ENCODE measurements at places on chromosomes 16 and 17. TPM values are rescaled to one million over a fixed set of nuclear protein-coding genes. Genes with fewer than 3 reads are reported as not detected.

DNA sequence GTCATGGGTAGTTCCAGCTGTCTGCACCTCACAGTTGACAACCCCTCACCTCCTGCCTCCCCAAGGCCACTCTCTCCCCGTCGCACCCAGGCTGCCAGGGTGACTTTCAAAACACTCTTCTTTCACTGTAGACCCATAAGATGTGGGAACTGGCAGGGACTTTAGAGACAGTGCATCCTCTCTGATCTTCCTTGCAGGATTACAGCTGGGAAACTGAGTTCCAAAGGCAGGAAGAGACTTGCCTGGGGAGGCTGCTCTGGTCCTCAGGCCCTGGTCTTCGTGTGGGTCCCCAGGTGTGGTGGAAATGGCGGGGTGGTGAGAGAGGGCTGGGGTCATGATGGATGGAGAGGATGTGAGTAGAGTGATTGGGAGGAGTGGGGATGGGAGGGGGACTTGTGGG is 21.9 kb upstream of the NKD1 start:
- no peak for DNase-seq

DNA sequence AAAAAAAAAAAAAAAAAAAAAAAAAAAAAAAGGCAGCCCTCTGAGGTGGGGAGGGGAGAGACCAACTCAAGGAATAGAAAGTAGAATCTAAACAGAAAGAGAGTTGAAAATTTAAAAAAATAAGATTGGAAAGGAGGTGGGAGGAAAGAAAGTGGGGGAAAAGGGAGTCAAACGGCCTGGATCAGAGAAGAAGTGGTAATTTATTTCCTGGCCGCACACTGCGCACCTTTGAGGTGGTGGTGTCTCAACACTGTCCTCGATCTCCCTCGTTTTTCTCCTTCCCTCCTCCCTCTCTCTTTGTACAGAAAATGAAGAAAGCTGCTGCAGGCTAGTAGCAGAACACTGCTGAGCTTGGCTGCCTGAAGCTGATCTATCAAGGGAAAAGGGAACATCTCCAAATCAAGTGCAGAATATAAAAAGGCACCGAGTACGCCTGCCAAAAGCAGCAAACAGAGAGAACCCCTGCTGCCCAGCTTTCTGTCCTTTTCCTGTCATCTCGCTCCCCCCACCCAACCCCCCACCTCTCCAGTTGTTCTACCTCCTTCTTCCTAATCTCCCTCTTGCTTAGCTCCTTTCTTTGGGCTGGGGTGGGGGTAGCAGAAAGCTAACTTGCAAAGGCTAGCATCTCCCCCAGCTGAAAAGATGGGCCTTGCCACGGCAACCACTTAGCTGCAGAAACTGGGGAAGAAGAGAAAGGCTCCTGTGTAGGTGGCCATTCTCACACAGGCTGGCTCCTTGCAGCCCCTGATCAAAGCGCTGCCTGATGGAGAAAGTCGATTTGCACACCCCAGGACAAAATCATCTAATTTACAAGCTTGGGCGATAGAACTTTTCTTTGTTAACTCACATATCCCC is 22.5 kb downstream of the AXIN2 start:
- DNase-seq: no peak

KRTAP9-9 gene
- polyA plus RNA-seq: not detected

DNA sequence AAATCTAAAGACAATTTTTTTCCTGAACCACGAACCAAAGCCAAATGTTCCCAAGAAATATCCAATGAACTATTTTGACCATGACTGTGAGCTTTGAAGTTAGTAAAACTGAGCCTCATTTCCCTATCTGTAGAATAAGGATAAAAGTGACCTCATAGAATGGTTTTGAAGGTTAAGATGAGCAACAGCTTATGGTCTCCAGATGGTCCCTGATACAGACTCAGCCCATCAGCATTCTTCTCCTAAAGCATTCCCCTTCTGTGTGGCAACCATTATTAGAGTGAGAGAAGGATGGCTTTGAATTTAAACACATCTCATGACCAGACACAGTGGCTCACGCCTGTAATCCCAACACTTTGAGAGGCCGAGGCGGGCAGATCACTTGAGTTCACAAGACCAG is 70.1 kb downstream of the COPRS start:
- no peak for DNase-seq

ABCC6 gene
- polyA plus RNA-seq: 17.7 TPM

DNA sequence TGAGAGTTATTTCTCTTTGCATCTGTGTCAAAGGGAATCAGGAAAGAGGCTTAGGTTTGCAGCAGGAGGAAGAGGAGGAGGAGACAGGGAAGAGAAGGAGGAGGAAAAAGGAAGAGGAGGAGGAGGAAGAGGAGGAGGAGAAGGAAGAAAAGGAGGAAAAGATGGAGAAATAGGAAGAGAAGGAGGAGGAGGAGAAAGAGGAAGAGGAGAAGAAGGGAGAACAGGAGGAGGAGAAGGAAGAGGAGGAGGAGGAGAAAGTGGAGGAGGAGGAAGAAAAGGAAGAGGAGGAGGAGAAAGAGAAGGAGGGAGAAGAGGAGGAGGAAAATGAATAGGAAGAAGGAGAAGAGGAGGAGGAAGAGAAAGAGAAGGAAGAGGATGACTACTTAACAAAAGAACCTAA is 459.1 kb downstream of the GRIN2A start:
- no peak for DNase-seq

ARRB2 gene
- 30.2 TPM for polyA plus RNA-seq

DNA sequence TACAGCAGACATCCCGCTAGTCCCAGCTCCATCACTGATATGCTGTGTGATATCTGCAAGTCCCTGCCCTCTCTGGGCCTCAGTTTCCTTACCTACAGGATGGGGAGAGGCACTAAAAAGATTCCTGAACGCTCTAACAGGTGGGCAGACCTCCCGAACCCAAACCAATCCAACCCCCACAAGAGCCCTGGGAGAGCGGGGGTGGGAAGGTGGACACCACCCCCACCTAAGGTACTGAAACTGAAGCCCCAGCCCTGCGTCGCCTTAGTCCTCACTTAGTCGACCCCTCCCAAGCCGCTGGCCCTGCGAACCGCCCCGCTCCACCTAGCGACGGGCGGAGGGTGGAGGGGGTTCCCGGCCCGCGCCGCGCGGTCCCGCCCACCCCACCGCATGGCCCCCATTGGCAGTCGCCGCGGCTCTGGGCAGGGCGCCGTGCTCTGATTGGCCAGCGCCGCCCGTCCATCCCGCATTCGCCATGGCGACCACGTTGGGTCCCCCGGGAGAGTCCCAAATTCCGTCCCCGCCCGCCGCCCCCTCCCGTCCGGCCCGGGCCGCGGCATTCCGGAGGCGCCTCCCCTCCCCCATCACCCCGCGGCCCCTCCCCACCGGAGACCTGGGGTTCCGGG is 578 bp downstream of the CCDC102A start:
- peak; percentile 80 for DNase-seq

TBC1D3E gene
- not detected for polyA plus RNA-seq

DNA sequence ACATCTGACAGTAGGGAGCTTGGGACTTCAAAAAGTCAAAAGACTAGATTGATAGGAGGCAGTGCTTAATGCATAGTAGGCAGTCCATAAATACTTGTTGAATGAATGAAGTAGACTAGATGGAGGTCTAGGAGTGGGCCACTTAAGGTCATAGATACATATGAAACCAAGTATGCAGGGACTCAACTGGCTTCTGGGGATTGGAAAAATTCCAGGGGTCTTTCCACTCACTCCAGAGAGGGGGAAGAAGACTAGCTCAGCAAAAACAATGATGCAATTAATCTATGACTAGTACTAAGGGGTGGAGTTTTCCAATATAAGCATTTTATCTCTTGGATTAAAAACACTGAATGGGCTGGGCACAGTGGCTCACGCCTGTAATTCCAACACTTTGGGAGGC is 298.3 kb upstream of the XYLT1 start:
- DNase-seq: no peak

CEP112 gene
- 16.7 TPM for polyA plus RNA-seq

DNA sequence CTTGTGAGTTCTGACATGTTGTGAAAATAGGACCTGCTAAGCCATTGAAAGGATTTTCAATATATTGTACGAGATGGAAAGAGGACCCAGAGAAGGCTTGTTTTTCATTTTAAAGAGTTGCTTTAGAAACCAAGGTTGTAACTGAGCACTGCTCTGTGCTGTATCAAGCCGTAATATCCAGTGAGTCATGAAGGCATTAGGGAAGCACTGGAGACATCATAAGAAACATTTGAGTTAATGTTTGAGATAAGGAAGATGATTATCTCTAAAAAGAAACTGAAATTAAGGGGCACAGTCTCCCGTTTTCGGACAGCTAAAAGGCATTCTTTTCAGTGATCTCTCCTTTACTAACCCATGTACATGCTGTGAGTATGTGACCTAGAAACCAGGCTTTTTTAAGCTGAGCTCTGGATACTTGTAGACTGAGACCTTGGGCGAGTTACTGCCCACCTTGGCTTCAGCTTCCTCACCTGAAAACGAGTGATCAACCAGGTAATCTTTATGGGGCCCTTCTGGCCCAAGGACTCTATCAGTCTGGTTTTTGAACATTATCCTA is 149.2 kb upstream of the TBX2 start:
- no peak for DNase-seq

- DNase-seq: no peak
Measured at GRCh38 chr16:51154271-51155171, 3.5 kb upstream of the SALL1 start.

DNA sequence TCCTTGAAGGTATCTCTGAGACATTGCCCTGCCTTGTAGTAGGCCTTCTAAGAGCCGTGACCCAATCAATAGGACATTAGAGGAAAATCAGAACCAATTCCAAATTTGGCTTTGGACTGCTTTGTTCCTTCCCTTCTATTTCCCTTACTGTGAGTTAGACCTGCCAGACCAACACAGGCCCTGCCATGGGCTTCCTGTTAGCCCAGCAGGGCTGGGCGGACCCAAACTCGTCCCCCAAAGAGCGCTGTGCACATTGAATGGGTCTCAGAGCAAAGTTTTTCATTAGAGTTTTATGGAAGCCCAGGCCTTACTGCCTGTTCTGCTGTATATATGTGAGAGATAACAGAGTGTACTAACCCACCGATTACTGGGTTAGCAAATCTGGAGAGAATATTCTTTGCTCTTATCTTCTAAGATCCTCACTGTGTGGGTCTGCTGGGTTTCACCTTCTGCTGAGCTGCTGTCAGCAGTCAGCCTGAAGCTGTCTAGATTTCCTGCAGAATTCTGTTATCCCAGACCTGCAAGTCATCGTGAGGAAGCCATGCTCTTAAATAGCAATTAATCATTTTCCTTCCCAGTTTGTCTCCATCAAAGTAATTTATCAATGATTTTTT is 5.7 kb downstream of the ARHGAP44 start:
- DNase-seq: no peak

ATP6V0A1 gene
- 54.7 TPM for polyA plus RNA-seq

GRCh38 chr17:65359016-65359415 is 202.4 kb downstream of the AXIN2 start:
- no peak for DNase-seq

DNA sequence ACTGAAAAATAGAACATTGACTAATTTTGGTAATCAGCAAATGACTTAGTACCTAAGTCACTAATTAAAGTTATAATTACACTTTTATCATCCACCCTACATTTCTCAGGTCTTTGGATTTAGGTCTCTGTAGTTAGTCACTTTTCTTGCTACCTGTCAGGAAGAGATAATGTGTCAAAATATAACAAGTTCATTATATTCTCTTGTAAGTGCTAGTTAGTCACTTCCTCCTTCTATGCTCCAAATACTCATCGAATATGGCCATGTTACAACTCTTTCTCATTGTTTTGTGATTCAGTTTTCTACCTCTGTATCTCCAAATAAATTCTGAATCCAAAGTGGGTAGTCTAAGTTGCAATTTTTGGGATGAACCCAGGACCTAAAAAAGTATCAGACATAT is 163.5 kb upstream of the KIF2B start:
- DNase-seq: no peak

GRCh38 chr17:1354030-1354429 is 46.0 kb downstream of the YWHAE start:
- DNase-seq: no peak

ARHGDIG gene
- polyA plus RNA-seq: 1.9 TPM

- no peak for DNase-seq
Measured at GRCh38 chr16:68287276-68288251, 23.2 kb downstream of the SLC7A6OS start.

DNA sequence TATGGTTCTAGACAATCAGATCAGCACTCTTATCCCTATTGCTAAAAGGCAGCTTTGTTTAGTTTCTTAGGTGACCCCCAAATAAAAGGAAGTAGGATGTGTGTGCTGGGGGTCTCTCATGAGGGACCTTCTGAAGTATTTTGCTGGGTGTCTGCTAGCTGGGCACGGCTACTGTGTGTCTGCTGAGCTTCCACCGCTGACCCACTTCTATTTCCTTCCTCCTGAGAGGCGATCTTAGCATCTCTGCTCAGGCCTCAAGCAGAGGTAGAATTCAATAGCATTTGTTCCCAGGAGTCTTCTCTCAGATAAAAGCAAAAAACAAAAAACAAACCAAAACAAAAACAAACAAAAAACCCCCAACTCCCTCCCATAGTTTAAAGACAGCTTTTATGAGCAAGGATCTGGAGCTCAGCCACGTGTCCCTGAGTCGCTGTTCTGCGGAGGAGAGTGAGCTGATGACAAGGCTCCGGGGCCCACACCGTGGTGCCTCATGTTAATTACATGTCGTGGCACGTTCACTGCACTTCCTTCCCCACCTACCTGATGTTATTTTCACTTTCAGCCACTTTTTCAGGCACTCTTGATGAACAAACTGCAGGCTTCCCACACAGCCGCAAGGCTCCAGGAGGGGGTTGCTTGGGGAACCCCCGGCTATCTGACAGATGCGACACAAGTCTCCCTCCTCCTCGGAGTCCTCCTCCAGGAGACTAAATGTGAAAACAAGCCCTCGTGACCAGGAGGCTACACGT is 83.5 kb downstream of the MARCHF10 start:
- no peak for DNase-seq

GRCh38 chr16:81627024-81627423 is 152.1 kb upstream of the PLCG2 start:
- no peak for DNase-seq

DNA sequence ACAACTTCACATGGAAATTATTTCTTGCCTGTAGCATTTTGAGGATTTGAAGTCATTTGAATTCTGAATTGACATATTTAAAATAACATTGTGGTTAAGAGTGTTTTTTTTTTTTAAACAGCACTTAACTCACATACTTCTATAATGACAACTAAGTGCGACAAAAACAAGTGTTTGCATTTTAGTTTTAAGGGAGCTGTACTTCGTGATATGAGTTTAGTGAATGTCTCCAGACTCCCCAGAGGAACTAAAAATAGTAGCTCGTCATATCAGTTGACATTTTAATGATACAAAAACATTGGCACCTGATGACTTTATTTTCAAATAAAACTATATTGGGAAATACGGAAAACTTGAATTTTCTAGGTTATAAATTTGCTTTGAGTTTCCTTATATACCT is 389.6 kb upstream of the MON1B start:
- DNase-seq: no peak

- no peak for DNase-seq
Measured at GRCh38 chr17:17303010-17303846, at the start of gene NT5M. TSS of gene NT5M (plus strand) at chr17:17303373. CDS start at chr17:17303551, 178 bp downstream.
